ENCODE measurements at places on chromosomes 7 and 10.

DNA sequence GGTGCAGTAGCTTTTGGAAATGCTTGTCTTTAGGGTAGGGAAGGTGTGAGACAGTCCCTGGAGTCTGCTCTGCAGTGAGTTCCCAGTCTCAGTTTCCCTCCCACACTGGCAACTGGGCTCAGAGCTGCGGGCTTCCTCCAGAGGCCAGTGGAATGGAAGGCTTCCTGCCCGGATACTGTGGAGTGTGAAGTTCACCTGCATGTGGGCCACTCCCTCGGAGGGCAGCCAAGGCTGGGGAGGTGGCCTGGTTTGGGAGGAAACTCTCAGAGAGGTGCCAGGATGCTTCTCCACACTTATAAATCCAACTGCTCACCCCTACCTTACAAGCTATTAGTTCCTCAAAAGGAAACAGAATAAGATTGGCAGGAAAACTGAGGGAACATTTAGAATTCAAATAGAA lies 18.1 kb upstream of the UBE2H start:
- no peak for DNase-seq

DNA sequence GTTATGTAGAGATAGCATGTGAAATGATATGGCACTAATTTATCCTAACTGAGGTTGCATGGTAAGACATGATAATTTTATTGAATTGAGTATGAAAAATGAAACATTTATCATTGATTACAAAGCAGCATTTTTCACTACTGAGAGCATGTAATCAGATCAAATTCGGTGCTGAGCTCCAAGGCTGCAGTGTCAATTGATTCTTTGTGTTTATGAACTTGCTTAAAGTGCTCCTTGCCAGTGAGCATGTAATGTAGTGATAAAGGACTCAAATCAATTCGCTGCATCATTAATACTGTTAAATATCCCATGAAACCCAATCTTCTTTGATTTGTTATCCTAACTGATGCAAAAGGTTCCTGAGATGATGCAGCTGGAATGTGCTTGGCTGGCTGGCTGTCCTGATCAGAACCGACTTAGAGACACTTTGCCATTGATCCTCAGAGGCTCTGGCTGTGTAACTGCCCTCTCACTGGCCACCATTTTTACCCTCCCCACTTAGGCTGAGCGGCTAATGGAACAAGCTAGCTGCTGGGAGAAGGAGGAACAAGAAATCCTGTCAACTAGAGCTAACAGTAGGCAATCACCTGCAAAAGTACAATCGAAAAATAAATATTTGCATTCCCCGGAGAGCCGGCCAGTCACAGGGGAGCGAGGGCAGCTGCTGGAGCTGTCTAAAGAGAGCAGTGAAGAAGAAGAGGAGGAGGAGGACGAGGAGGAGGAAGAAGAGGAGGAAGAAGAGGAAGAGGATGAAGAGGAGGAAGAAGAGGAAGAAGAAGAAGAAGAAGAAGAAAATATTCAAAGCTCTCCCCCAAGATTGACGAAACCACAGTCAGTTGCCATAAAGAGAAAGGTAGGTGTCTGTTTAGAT lies 89.8 kb upstream of the SAMD8 start:
- no peak for DNase-seq

DNA sequence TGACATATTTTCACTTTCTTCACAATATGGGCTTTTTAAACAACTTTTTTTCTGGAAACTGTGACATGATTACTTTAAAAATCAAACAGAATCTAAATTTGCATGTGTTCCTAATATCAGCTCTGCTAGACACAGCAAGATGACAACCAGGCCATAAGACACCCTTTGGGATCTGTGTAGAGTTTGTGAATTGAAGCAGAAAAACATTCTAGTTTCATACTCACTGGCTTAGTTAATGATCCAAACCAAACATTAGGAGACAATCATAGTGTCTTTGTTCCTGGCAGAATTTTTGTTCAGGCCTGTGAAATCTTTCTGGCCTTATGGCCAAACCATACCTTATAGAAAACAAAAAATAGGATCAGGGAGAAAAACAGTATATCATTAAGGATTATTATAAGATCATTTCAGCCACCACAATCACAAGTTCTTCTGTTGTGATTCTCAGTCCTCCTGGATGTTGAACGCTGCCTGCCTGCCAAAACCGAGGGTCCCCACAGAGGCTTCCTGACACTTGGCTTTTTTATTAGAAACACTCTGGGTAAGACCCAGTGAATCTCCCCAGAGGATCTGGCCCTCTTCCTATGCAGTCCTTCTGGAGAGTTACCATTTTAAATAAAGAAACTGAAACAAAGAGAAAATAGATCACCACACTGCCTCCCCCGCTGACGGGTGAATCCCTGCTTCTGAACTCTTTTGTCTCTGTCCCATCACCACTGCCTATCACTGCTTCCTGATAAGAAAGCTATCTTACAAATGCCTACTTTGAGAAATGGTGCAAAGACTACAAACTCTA lies 79.2 kb upstream of the PPP1R3C start:
- no peak for DNase-seq

GRCh38 chr10:49344840-49345239 lies 45.9 kb downstream of the C10orf71 start:
- DNase-seq: no peak

- DNase-seq: no peak
These were observed 109.2 kb downstream of the DYNC1I1 start for GRCh38 chr7:95881597-95881996.

GRCh38 chr7:33789871-33790630 lies 115.3 kb upstream of the BMPER start:
- DNase-seq: no peak

GRCh38 chr7:18408868-18409267 lies 86.7 kb upstream of the HDAC9 start:
- no peak for DNase-seq

GRCh38 chr7:55476852-55477780 lies 95.2 kb downstream of the VOPP1 start:
- no peak for DNase-seq

GRCh38 chr10:73634421-73634820 lies 6.9 kb downstream of the MYOZ1 start:
- DNase-seq: no peak

DNA sequence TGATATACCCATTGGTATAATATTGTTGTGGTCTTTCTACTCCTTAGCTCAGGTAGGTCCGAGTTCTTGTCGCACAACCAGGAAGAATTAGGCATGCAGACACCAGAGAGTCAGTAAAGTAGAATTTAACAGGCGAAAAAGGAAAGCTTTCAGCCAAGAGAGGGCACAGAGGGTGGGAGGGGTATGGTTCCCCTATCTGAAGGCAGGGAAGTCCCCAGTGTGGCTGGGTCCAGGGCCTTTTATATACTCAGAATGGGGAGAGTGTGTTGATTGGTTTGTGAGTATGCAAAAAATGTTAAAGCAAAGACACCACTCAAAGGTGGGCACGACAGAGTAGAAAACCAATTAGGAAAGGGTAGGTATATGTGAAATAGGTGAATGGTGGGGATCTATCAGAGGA lies 53.9 kb downstream of the IMMP2L start:
- no peak for DNase-seq

DNA sequence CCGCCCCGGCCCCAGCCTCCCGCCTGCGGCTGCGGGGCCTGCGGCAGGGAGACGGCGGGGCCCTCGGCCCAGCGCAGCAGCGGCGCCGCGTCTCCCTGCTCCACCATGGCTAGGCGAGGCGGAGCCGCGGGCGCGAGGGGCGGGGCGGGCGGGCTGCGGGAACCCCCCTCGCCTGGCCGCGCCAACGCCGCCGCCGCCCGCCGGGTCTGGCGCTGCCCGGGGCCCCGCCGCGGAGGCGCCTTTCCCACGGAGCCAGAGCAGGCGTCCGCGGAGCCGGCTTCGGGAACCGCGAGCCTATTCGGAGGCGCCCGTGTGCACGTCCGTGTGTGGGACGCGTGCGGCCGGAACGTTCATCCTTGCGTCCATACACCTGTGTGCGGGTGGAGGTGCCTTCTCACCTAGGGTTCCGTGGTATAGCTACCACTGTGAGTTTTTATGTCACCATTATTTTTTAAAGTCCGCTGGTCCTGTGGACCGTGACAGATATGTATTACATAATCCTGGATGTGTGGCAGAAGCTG lies at the start of gene DENND11:
Gene DENND11 (minus strand): TSS at position 120 of the 521 bp plus-strand sequence. CDS start 13 bp downstream, at position 107.
- peak; percentile 67 for DNase-seq

GRCh38 chr7:94391726-94392392 lies 2.8 kb upstream of the COL1A2 start:
- DNase-seq: no peak

GRCh38 chr7:112869111-112869774 lies 79.0 kb upstream of the TMEM168 start:
- peak; percentile 45 for DNase-seq

GRCh38 chr10:100007231-100008141 lies 2.3 kb downstream of the DNMBP start:
- DNase-seq: no peak

DNA sequence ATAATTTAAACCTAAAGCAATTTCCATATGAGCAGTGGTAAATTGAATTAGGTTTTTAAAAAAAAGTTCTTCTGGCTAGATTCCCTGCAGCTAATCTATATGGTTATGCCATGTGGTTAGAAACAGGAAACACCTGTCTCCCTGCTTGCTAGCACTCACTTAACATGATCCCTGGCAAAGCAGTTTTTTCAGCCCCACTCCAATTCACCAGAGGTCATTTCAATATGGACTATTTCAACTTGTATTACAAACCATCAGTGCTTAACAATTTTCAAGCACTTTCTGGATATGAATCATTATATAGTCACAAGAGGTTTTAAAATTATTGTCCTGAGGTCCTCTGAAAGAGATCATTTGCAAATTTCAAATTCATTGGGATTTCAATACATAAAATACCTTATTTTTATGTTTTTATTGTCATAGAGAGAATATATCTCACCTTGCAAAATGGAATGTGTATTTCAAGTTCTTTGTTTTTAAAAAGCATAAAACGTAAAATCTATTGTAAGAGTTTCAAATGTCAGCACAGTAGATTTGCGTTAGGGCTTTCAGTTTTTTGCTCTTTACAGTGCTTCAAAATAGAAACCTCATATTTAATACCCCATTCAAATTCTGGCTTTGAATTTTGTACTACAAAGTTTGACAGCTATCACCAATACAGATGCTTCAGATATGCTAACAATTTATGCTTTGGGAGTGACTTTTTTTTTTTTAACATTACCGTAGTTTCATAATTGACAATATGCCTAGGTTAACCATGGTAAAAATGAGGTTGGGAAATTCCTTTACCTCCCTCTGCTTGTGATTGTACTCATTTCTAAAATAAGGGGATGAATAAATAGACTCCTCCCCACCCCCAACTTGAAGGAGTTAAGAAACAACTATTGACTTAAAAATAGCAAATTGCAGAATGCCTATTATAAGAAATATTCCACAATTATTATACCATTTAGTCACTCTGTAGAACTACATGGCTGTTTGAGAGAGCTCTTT lies 117.5 kb upstream of the HGF start:
- DNase-seq: no peak

- DNase-seq: no peak
These were observed 30.3 kb downstream of the CACNA2D1 start for GRCh38 chr7:82413237-82413636.

DNA sequence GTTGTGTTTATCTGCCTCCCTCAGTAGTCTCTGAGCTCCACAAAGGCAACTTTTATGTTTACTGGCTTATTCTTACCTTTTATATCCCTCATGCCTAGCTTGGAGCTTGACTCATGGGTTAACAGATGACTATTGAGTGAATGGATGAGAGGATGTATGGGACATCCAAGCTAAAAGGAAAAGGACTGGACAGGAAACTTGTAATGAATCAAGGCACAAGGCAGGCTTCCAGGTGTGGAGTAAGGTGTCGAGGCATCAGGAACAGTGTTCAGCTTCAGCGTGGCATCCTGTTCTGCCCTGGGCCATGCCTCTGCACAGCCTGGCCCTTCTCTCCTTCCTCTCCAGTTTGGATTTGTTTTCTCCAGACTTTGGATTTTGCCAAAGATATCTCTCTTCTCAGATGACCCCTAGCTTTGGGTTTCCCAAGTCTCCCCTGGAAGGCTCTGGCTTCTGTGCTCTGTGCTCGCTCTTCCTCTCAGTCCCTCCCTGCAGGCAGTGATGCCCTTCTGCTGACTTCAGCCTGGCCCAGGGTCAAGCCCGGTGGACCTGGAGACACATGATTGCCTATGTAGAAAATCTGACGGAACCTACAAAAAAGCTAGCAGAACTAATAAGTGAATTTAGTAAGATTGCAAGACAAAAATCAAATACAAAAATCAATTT lies 367.3 kb downstream of the CXCL12 start:
- no peak for DNase-seq
